ENCODE measurements at places on chromosomes 7 and 10. TPM values are rescaled to one million over a fixed set of nuclear protein-coding genes. Genes with fewer than 3 reads are reported as not detected.

- no peak for DNase-seq
Observed at GRCh38 chr10:66837990-66838389, 87.8 kb upstream of the LRRTM3 start.

- DNase-seq, result no peak
Observed at GRCh38 chr7:1987084-1987535, 245.6 kb downstream of the MAD1L1 start.

DNA sequence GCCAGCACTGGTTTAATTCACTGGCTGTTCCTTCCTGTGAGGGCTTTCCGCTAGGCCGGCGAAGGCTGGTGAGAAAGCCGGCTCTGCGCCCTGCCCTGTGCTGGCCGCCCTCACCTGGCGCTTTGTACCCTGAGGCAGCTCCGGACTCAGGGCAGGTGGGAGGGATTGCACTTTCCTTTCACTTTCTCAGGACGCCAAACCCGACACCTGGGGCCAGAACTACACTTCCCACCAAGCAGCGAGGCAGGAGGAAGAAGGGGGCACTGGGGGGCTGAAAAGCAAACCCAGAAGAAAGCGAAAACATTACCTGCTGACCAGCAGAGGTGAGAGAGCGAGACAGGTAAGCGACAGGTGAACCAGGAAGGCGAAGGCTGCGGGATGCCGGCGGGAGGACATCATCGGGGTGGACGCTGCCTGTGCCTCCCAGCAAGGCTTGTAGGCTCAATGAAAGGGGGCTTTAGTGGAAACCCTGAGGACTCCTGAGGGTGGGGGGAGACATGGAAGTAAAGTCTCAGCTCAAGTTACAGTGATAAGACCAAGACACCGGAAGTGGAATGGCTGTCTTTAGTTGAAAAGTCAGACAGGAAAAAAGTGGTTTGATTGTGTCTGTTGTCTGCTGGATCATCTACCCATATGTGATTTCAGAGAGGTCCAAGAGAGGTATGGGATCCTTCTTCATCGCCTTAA lies at the start of gene RAB19:
TSS of gene RAB19 (plus strand) at position 181 of the 687 bp plus-strand sequence. CDS start 3,589 bp downstream, outside the sequence.
- peak; percentile 70 for DNase-seq

- DNase-seq, result no peak
Observed at GRCh38 chr10:58201704-58202103, 66.0 kb downstream of the IPMK start.

The RNF32 gene
- total RNA-seq, result 1.1 TPM

Data from thyroid gland (tissue), 4 donors.